Stimulated activated CD4-positive, alpha-beta T cell treated with anti-CD3 and anti-CD28 coated beads, TNF-alpha, amount 100 ng/mL, for 24 hours (primary cell): ENCODE measurements at places on chromosomes 2 and 18.

- DNase-seq, result no peak
Measured at GRCh38 chr2:219331560-219332213, 857 bp downstream of the RESP18 start.

DNA sequence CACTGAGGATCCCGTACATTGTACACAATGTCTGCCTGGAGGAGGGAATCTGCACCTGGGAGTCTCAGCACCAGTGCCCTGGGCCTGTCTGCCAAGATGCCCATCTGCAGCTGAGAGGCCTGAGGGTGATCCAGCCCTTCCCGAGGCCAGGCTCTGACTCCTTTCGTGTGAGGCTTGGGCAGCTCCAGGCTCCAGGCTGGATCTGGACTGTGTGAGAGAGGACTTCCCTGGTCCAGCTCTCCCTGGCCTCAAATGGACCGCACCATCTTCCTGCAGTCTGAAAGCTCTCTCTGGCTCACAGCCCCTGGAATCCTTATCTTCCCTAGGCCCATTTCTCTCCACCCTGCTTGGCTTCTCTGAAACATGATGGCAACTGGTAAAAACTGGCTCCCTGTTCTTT lies 324.6 kb downstream of the DYSF start:
- no peak for DNase-seq

DNA sequence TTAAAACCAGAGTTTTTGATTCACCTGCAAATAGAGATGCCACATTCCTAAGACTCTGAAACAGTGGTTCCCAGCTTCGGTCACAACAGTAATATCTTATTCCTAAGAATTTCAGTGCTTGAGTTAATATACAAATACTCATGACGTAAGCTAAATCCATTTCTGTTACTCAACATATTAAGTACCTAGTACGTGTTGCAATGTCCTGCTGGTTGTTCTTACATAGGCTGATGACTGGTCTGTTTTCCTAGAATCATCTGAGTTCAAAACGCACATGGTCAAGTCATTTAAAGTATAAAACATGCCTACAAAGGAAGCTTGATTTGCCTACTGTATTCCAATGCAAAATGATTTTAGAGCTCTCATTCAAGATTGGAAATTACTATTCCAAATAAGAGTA lies 7.2 kb downstream of the NCL start:
- DNase-seq, result no peak

- no peak for DNase-seq
Measured at GRCh38 chr2:36812196-36812595, 115.7 kb downstream of the VIT start.

- DNase-seq, result no peak
Measured at GRCh38 chr18:8890957-8891464, 185.7 kb downstream of the MTCL1 start.

GRCh38 chr2:108267101-108267500 lies 21.6 kb upstream of the SULT1C2 start:
- no peak for DNase-seq

DNA sequence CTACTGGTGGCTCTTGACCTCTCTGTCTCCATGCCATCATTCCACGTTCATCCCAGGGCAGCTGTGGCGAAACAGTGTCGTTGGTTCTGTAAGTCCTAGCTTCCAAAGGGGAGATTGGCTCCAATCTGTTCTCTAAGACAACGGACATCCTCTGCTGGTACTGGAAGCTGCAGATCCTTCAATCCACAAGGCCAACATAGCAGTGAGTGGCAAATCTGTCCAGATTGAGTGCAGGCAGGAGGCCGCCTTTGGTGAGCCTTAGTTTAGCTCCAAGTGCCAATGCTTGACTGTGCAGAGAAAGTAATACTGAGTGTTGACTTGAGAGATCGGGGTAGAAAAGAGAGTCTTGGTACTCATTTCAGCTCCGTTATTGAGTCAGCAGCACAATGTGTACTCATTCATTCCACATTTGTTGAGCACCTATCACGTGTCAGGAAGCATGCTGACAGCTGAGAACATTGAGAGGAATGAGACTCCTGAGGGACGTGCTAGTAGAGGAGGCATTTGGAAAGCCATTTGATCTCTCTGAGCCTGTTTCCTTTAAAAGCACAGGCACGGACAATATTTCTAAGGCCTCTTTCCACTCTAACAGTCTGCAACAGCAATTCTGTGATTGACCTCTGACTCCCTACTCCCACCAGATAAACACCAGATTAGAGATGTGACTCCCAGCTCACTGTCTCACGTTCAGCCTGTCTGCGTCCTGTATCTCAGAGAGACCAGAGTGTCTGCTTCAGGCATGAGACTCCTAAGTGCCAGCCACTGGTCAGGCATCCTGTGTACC lies 306.0 kb downstream of the CLIP4 start:
- no peak for DNase-seq
